Right cardiac atrium (tissue), 5 donors: ENCODE measurements at places on chromosomes 7 and 10. TPM values are rescaled to one million over a fixed set of nuclear protein-coding genes. Genes with fewer than 3 reads are reported as not detected.

Gene INA
- total RNA-seq, result not detected

Gene TLX1
- 1.2 TPM for total RNA-seq

Gene ANKRD61
- total RNA-seq, result not detected

Gene LRWD1
- total RNA-seq, result 10.4 TPM

Gene SHH
- not detected for total RNA-seq

Gene CACNB2
- total RNA-seq, result 37.5 TPM

Gene DYNC1I1
- total RNA-seq, result 29.8 TPM

Gene FERD3L
- total RNA-seq, result not detected

Gene GPR37
- 0.09 TPM for total RNA-seq

Gene MUC12
- not detected for total RNA-seq

Gene RGR
- 0.36 TPM for total RNA-seq

Gene CABCOCO1
- not detected for total RNA-seq

GRCh38 chr10:80718024-80718423 is 180.3 kb downstream of the SH2D4B start:
- DNase-seq, result no peak

DNA sequence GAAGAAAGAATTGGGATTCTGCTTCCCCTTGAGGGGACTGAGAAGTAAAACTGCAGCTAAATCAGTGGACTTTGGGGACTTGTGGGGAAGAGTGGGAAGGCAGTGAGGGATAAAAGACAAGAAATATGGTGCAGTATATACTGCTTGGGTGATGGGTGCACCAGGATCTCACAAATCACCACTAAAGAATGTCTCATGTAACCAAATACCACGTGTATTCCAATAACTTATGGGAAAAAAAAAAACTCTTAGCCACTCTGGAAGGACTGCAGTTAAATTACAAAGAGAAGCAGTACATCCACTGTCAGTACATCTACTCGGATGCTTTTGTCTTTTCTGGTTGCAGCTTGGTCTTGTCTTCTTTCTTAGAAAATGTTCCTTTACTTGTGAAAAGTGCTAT is 27.4 kb upstream of the GOT1 start:
- no peak for DNase-seq

GRCh38 chr10:86162696-86163400 is 203.7 kb downstream of the GRID1 start:
- DNase-seq, result no peak

- DNase-seq, result peak; percentile 96
Measured at GRCh38 chr7:90244909-90245851, at the start of gene CFAP69. CFAP69 (plus strand) TSS chr7:90245174; CDS start chr7:90245425, 251 bp downstream.

DNA sequence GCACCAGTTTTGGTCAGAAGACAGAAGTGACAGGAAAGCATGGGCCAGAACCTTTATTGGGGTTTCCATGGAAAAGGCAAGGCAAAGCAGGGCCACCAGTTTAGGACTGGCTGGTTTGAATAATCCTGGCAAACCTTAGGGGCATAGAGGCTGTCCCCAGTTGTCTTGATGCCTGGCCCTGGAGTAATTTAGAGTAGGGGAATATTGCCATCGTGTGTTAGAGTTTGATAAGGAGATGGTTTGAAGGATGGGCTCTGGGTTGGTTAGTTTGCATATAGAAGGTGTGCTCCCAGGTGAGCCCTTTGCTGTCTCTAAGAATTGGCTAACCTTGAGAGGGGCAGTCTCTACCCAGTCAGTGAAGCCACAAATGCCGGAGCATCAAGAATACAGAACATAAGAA is 79.6 kb downstream of the ZNF777 start:
- no peak for DNase-seq

- no peak for DNase-seq
Measured at GRCh38 chr7:97016381-97017191, 8.0 kb downstream of the DLX5 start.

DNA sequence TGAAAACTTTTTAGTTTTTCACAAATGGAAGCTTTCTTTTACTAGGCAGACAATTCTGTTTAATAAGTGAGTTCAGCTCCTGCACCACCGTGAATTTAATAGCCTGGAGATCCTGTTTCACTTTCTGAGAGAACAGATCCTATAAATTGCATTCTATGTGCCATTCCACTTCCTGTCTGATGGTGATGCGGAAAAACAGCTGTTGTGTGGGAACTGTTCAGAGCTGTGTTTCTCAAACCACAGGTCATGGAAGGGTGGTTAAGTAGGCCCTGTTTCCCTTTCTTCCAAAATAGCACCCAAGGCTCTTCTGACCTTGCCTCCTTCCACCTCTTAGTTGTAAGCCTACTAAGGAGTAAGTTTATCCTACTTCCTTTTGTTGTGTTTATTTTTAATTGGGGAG is 97.2 kb upstream of the DKK1 start:
- no peak for DNase-seq

GRCh38 chr10:90986870-90987269 is 66.0 kb upstream of the ANKRD1 start:
- DNase-seq, result no peak

GRCh38 chr10:48378675-48379074 is 72.2 kb downstream of the MAPK8 start:
- no peak for DNase-seq

DNA sequence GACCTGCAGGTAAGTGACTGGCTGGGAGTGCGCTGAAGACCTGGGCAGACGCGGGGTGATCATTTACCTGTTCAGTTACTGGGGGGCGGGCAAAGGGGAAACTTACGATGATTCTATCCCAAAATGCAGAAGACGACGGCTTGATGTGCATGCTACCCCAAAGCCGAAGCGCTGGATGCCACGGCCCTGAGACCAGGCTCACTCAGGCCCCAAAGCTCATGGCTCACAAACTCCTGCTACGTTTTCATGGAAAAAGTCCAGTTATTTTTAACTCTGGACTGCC is 200.6 kb downstream of the DIP2C start:
- DNase-seq, result peak; percentile 35

GRCh38 chr10:86963341-86963919 is 4.9 kb upstream of the ADIRF start:
- DNase-seq, result no peak

DNA sequence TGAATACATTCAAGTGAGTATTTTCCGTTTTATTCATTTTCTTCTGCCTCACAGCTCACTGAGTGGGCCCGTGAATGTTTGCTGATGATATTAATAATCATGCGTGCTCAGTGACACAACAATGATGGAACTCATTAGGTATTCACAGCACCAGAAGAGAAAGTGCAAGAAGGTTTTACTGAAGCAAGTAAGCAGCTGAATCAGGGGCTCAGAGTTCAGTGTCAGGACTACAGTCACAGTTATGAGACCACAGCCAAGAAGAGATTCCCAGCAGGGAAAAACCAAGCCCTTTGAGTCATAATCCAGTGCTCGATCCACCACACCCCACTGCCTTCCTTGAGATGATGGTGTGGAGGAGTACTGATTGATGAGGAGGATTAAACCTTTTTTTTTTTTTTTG is 247.4 kb downstream of the KIAA1217 start:
- DNase-seq, result no peak

GRCh38 chr10:21655236-21655635 is 121.2 kb downstream of the MLLT10 start:
- no peak for DNase-seq

GRCh38 chr7:53350241-53350640 is 314.8 kb downstream of the POM121L12 start:
- DNase-seq, result peak; percentile 61

DNA sequence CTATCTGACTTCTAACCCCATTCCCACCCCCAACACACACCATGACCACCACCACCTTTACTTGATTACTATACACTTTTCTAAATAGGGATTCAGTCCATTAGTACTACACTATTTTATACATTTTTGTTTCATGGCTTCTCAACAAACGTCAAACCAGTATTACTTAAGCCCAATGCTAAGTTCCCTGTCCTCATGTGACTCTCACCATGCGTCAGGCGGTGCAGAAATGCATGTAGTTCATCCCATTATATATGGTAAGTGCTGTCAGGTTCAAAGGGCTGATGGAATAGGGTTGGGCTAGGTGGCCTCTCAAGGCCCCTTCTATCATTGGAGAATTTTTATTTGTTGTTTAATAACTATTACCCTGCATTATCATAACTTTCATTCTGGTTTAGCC is 19.5 kb upstream of the VPS41 start:
- DNase-seq, result no peak

DNA sequence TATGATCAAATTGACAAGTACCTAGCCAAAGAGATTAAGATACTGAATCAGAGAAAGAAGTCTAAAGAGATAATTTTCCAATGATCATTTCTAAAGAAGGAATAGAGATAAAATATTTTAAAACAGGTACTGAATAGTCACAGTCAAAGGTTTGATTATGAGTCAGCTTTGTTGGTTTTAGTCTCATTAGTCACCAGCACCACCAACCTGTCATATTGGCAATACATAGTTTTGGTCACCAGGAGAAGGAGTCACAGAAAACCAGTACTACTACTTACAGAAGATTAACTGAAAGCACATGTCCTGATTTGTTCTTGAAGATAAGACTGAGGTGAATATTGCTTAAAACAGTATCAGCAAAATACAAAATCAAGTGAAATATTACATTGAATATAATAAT is 34.6 kb downstream of the ZEB1 start:
- DNase-seq, result no peak

GRCh38 chr10:132397671-132398565 is 918 bp downstream of the PWWP2B start:
- peak; percentile 71 for DNase-seq
